ENCODE measurements at places on chromosomes 2 and 18. TPM values are rescaled to one million over a fixed set of nuclear protein-coding genes. Genes with fewer than 3 reads are reported as not detected.
A peak's percentile ranks its signal among the peaks of the same experiment; 100 is the strongest.

The NDC80 gene
- 56.0 TPM for total RNA-seq

- no peaks in the 10 kb centered on the region for H3K36me3 ChIP-seq
- H3K4me1 ChIP-seq, result no peaks in the 10 kb centered on the region
These were observed 197.5 kb downstream of the CDH20 start for GRCh38 chr18:61530681-61531080.

DNA sequence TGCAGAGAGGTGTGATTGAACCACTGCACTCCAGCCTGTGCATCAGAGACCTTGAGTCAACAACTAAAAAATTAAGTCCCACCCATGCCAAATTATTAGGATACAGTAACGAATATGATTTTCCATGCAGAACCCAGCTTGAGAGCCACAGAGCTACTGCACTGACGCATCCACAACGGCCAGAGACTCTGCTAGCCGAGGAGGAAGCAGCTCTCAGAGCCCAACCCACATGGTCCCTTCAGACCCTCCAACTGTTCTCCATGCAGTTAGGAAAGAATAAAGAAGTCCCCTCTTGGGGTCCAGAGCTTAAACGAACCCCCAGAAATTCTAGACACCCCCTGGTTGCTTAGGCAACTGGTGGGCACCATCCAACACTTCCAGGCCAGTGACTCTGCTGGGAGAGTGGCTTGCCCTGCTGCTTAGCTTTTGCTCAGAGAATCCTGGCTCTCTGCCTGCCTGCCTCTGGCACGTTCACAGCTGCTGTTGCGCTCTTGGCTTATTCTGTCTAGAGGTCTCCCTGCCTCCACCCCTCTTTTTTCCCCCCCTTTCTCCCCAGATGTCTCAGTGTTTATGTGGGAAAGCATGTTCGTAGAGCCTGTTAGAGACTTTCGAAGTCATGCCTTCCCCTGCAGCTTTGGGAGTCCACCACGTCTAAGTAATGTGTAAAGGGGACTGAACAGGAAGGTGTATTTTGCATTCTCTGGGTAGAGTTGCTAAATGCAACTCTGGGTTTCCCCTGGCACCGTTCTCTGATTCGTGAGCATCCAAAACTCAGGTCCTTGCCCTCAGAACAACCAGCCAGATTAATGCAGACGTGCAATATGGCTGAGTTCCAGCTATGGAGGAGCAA is 26.0 kb upstream of the SP3 start:
- no peak overlapping the region for H3K27ac ChIP-seq
- no peak for DNase-seq
- no peak overlapping the region for H3K4me3 ChIP-seq
- peaks cover 14% of the 10 kb centered on the region for H3K27me3 ChIP-seq
- H3K36me3 ChIP-seq, result no peaks in the 10 kb centered on the region
- H3K4me1 ChIP-seq, result no peaks in the 10 kb centered on the region

DNA sequence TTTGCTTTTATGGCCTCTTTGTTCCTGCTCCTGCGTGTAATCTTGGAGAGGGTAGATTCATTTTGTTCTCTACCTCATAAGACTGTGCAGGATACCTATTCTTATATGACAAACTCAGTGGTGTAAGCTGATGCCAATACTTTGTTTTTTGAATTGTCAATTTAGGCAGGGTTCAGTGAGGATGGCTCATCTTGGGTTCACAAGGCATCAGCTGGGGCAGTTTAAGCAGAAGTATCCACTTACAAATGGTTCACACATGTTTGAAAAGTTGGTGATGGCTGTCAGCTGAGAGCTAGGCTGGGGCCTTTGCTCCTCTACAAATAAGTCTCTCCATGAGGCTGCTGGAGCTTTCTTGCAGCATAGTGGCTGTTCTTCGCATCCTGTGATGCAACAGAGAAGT is 920.6 kb upstream of the PIK3C3 start:
- H3K27me3 ChIP-seq, result no peaks in the 10 kb centered on the region
- no peaks in the 10 kb centered on the region for H3K36me3 ChIP-seq
- DNase-seq, result no peak
- no peak overlapping the region for H3K27ac ChIP-seq

GRCh38 chr18:8186413-8186812 is 422.8 kb upstream of the RAB12 start:
- no peaks in the 10 kb centered on the region for H3K4me1 ChIP-seq
- H3K27me3 ChIP-seq, result no peaks in the 10 kb centered on the region
- H3K4me3 ChIP-seq, result no peak overlapping the region
- no peak for DNase-seq
- H3K27ac ChIP-seq, result no peak overlapping the region

DNA sequence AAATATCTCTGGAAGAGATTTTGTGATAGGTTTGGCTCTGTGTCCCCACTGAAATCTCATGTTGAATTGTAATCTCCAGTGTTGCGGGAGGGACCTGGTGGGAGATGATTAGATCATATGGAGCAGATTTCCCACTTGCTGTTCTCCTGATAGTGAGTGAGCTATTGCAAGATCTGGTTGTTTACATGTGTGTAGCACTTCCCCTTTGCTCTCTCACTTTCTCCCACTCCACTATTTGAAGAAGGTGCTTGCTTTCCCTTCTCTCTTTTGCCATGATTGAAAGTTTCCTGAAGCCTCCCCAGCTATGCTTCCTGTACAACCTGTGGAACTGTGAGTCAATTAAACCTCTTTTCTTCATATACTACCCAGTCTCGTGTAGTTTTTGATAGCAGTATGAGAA is 97.0 kb upstream of the FN1 start:
- no peak overlapping the region for H3K4me3 ChIP-seq
- H3K4me1 ChIP-seq, result peaks cover 56% of the 10 kb centered on the region
- no peak overlapping the region for H3K27ac ChIP-seq
- no peaks in the 10 kb centered on the region for H3K27me3 ChIP-seq

- no peaks in the 10 kb centered on the region for H3K27me3 ChIP-seq
- DNase-seq, result no peak
- H3K4me3 ChIP-seq, result no peak overlapping the region
- H3K27ac ChIP-seq, result no peak overlapping the region
- H3K36me3 ChIP-seq, result peaks cover 27% of the 10 kb centered on the region
These were observed 5.4 kb downstream of the TGFA start for GRCh38 chr2:70548233-70548632.

DNA sequence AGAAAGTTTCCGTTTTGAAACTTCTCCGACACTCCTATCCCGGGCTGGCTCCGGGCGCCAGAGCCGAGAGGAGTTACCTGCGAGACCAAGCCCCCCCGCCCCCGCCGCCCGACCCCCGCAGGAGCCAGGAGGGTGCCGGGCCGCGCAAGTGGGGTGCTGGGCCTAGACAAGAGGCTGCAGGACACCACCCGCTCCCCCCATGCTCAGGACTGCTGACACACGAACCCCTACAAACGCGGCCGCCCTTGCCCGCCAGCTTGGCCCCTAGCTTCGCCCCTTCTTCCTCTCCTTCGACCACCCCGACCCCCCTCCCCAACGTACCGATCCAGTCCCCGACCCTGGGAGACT is 497 bp downstream of the PLA2R1 start:
- peak overlapping the region; percentile 71 for H3K27ac ChIP-seq
- H3K4me1 ChIP-seq, result peaks cover 39% of the 10 kb centered on the region
- no peak for DNase-seq
- H3K27me3 ChIP-seq, result no peaks in the 10 kb centered on the region

GRCh38 chr2:109531221-109531620 is 82.5 kb downstream of the SEPTIN10 start:
- H3K27ac ChIP-seq, result no peak overlapping the region
- peaks cover 39% of the 10 kb centered on the region for H3K27me3 ChIP-seq
- H3K36me3 ChIP-seq, result no peaks in the 10 kb centered on the region

- H3K36me3 ChIP-seq, result no peaks in the 10 kb centered on the region
- no peaks in the 10 kb centered on the region for H3K27me3 ChIP-seq
- no peak overlapping the region for H3K4me3 ChIP-seq
- no peak overlapping the region for H3K27ac ChIP-seq
These were observed 9.3 kb upstream of the ERBB4 start for GRCh38 chr2:212547716-212548454.

DNA sequence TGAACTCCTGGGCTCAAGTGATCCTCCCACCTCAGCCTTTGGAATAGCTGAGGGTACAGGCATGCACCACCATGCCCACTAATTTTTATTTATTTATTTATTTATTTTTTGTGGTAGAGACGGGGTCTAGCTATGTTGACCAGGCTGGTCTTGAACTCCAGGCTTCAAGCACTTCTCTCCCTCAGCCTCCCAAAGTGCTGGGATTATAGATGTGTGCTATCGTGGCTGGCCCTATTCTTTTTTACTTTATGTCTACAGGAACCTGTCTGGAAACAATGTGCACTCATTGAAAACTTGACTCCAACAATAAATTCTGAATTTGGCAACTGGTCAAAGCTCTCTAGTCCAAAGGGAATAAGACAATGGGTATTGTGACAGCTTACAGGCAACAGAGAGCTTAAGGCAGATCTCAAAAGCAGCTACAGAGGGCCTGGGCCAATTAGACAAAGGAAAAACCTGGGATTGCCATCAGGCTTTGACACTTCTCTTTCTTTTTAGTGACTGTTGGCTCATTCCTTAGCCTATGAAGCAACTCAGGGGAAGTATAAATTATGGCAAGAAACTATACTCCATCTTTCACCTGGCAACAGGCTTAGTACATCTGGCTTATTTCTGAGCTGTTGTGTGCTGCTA is 55.1 kb upstream of the RAPGEF4 start:
- DNase-seq, result no peak
- no peak overlapping the region for H3K27ac ChIP-seq
- no peaks in the 10 kb centered on the region for H3K27me3 ChIP-seq
- H3K4me1 ChIP-seq, result no peaks in the 10 kb centered on the region
